ENCODE measurements at places on chromosomes 12 and 14.
A peak's percentile ranks its signal among the peaks of the same experiment; 100 is the strongest.

GRCh38 chr14:99532310-99532709 lies 51.1 kb downstream of the CCNK start:
- no peak for DNase-seq

- DNase-seq: no peak
These were observed 361.9 kb downstream of the DAD1 start for GRCh38 chr14:22227084-22227483.

DNA sequence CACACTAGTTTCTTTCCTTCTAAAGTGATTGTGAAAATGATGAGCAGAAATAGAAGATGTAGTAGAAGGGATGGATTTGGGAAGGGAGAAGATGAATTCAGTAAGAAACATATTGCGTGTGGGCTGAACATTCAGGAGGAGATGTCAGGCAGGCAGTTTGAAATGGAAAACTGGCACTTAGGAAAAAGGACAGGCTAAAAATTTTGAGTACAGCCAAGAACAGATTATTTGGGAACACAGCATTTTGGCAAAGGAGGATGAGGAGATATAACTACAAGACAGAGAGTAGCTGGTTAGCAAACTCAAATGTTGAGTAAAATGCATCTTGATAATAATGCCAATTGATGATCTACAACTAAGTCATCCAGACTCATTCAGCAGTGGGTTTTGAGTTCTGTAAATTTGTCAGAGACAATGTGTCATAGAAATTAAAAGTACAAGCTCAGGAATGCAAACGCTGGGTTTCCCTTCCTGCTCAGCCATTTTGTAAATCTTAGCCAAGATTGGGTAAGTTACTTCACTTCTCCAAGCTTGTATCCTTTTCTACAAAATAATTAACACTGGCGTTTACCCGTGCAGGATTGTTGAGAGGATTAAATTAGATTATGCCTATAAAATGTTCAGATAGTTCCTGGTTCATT lies 255.0 kb downstream of the NAV3 start:
- DNase-seq: peak; percentile 15

DNA sequence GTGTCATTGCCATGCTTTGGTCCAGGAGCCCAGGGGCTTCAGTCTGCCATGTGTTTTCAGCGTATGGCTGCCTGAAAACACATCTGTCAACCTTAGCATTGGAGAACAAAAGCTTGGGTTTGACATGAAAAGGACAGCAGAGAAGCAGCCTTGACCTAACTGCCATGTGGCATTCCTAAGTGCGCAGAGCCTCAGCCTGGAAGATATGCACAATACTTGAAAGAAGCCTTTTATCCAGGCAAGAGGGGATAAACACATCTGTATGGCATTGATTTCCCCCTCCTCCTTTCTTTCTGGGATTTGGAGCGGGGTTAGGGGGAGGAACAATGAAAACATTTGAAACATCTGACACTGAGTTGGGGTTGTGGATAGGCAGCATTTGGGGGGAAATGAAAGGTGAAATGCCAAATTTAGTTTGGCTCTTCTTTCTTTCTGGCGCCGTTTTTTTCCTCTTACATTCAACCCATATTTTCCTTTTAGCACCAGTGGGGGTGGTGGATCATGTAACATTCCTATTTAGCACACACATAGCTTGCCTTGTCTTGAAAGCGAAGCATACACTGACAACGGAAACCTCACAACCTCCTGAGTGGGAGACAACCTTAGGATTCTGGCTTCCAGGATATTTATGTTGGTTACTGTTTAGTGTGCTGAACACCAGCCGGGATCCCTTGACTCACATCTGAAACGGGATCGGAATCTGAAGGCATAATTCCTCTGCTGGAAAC lies 177.0 kb downstream of the C12orf75 start:
- peak; percentile 30 for DNase-seq

DNA sequence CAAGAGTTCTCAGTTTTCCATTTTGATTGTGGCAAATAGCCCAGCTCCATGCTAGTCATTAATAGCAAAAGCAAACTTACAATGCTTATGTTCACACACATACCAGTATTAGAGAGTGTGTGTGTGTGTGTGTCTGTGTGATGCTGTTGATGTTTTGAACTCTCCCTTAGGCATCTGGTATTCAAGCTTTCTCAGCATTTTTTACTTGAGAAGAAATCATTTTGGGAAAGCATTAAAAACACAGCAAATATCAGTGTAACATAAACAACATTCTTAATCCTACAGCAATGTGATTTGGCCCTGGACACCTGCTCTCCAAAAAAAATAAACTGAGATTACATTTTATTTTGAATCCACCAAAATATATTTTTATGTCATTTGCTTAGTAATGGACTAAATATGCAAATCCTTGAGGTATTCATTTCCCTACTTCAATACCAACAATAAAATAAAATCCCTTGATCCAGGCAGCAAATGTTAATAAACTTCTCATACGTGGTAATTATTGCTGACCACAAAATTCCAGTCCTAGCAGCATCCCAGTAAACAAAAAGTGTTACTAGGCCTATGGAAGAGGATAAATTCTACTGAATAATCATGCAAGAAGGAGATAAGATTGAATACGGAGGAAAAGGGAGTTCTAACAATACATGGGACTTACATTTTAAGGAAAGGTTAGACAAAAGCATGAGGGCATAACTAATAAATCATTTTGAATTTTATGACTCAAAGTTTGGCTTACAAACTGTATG lies 249.5 kb upstream of the CLEC14A start:
- DNase-seq: no peak

- DNase-seq: no peak
These were observed 85.1 kb downstream of the DRAM1 start for GRCh38 chr12:101962486-101962885.

- no peak for DNase-seq
These were observed 19.0 kb downstream of the KLRB1 start for GRCh38 chr12:9588749-9589148.

All from astrocyte of the hippocampus (primary cell).